ENCODE measurements at places on chromosomes 6 and 20. TPM values are rescaled to one million over a fixed set of nuclear protein-coding genes. Genes with fewer than 3 reads are reported as not detected.
A peak's percentile ranks its signal among the peaks of the same experiment; 100 is the strongest.

The MUC22 gene
- not detected for total RNA-seq

The C6orf141 gene
- total RNA-seq = 0.47 TPM

The PCMTD2 gene
- 69.3 TPM for total RNA-seq

The PPP1R3G gene
- total RNA-seq = 0.05 TPM

The TAP1 gene
- total RNA-seq = 441 TPM

The STK4 gene
- 201 TPM for total RNA-seq

The AHCY gene
- 64.1 TPM for total RNA-seq

The PRSS35 gene
- total RNA-seq = not detected

GRCh38 chr20:42690842-42691437 lies 498.8 kb downstream of the PTPRT start:
- no peak for DNase-seq

DNA sequence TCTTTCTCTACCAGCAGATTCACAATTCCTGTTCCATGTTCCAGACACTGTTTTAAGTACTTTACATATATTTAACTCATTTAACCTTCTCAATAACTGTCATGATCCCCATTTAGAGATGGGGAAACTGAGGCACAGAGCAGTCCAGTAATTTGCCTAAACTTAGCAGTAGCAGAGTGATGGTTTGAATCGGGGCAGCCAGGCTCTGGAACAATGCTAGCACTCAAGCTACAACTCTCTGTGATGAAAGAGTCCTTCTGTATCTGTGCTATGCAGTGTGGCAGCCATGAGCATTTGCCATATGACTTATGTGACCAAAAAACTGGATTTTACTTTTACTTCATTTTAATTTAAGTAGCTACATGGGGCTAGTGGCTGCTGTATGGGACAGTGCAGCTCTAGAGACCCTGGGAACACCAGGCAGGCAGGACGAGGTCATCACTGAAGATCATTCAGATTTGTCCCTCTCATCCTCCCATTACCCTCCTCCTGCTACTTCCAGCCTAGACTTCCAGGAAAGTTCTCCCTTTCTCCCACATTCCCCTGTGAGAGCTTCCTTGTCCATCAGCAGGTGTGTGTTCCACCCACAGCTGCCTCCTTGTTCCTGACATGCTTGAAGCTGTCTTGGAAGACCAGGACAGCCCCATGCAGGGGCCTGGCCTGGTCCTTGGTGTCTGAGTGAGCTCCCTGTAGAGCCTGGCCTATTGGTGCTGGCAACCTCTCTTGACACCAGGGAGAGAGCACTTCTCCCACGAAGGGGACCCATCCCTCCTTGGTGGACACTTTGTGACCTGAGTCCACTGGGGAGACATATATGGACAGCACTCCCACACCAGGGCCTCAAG lies 157.0 kb downstream of the MRPL14 start:
- DNase-seq = no peak

DNA sequence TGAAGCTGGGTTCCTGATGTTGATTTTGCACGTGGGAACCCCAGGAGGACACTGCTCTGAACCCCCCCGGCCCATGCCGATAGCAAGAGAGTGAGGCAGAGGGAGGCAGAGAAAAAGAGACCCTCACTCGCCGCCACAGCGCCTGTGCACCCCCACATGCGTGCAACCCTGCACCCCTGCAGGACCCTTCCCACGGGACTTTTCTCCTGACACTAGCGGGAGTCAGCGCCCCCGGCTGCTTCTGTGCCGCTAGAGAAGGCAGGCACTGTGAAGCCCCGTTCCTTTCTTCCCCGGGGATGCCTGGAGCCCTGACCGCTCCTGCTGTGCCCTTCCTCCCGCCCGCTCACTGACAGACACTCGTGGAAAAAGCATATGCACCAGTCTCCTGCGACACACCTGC lies 67.4 kb downstream of the GMPR start:
- no peak for DNase-seq

- DNase-seq = no peak
Observed at GRCh38 chr20:9025643-9026042, 43.2 kb upstream of the PLCB4 start.

- no peak for DNase-seq
Observed at GRCh38 chr20:48684501-48685041, 143.2 kb downstream of the PREX1 start.

GRCh38 chr6:113907102-113907815 lies 50.1 kb downstream of the MARCKS start:
- DNase-seq = no peak

DNA sequence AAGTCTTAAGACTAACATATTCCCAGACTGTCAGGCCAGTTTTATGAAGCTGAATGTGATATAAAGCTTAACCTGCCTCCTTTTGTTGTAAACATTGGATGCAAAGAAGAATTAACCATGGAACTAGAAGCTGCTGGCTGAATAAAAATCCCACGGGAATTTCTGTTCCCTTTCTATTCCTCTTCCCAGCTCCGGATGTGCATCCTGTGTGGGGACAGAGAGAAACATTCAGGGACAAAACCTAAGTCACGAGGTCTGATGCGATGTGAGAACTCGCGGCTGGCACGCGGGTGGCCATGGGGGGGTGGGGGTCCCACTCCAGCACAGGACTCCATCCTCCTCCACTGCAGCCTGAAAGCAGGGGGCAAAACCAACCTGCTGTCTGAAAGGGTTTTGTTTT lies 32.2 kb downstream of the RAMACL start:
- DNase-seq = no peak

DNA sequence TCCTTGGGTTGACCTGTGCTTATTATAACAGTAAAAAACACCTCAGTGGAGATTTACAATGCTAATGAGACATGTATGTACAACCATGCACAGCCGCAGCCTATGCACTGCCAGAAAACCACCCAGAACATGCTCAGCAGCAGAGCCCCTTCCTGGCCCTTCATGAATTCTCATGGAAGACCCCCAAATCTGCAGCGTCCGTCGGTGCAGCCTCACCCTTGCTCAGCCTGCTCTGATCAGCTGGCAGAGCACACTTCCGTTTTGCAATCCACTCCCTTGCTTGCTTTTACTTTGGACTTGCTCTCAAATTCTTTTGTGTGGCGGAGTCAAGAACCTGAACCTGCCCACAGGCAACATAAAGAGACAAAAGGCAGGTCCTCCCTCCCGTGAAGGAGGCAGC lies 378.2 kb upstream of the SULF2 start:
- no peak for DNase-seq

DNA sequence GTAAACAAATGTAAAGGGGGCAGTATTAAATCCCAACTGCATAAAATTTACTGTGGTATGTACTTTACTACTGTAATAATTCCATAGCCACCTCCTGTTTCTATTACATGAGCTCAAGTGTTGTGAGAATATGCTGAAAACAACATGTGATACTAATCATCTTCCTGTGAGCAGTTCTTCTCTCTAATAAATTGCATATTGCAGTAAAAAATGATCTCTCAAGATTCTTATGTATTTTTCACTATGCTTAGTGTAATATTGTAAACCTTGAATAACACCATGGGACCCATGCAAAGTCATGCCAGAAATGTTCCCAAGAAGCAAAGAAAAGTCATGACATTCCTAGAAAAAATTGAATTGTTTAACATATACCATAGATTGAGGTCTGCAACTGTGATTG lies 133.0 kb upstream of the ATXN1 start:
- no peak for DNase-seq

GRCh38 chr20:7493311-7493710 lies 446.9 kb downstream of the HAO1 start:
- DNase-seq = no peak

DNA sequence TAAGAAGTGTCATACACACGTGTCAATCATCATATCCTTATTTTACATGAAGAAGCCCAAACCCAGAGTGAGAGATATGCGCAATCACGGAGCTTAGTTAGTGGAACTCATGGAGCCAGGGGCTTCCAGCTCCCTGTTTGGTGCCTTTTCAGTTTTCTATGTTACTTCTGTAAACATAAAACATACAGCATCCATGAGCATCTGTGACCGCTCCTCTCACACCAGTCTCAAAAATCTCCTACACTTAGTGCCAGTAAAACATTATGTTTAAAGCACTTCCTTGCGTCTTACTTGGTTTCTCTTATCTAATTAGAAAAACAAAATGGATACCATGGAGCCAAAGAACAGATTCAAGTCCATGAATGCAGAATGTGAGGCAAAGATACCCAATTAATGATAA lies 240.4 kb downstream of the SLC35F1 start:
- DNase-seq = no peak

DNA sequence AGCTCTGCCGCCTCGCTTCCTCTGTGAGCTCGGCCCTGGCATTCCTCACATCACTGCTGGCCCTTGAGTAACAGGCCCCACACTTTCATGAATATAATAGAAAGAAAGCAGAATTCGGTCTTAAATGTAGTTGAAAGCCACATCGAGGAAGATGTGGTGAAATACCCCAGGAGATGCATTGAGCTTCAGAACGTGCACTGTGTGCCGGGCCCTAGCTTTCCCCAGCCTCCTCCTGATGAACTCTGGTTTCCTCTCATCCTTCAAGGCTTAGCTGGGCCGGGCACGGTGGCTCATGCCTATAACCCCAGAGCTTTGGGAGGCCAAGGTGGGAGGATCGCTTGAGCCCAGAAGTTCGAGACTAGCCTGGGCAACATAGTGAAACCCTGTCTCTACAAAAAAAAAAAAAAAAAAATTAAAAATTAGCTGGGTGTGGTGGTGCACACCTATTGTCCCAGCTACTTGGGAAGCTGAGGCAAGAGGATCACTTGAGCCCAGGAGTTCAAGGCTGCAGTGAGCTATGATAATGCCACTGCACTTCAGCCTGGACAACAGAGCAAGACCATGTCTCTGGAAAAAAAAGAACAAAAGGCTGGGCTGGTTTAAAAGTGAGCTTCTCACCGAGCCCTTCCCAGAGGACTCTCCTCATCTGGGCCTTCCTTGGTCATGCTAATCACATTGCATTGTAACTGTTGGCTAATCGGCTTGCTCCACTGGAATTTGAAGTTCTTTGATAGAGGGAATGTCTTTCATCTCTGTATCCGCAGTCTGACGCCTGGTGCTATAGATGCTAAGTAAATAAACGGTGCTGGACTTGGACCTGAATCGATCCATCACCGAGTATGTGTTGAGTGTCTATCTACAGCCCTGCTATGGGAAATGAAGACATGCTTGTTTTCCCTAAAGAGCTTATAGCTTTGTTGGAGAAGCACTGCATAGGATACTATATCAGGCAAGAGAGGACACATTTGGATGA lies 43.8 kb upstream of the FOXQ1 start:
- DNase-seq = no peak

DNA sequence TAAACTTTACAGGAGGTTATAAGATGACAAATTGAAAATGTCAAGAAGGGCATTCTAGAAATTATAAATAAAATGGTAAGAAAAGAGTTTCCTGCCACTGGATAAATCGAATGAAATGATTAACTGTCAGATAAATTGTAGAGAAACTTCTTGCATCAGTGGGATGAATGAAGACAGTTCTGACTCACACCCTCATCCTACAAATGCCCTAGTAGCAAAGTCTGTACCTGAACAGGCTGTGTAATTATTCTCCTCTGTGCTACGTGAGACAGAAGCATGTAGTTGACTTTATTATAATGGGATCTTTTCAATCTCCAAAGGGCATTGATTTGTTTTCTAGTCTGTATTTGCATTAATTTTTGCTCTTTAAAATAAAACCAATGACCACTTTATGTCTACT lies 47.3 kb downstream of the IYD start:
- no peak for DNase-seq

DNA sequence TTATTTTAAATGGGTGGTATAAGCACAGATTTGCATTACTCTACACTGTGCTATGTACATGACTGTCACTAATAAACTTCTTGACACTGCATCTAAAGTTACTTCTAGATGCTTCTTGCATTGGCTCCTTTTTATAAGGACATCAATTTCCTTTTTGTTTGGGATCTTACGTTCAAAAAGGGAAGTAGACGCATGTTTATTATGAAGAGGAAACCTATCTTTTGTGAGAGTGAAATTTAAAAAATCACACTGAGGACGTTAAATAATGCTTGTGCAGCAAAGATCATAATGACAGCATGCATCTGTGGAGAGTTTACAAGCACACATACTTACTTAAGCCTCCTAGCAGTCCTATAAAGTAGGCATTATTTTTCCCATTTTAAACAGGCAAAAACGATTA lies 479.5 kb downstream of the CD83 start:
- DNase-seq = no peak

DNA sequence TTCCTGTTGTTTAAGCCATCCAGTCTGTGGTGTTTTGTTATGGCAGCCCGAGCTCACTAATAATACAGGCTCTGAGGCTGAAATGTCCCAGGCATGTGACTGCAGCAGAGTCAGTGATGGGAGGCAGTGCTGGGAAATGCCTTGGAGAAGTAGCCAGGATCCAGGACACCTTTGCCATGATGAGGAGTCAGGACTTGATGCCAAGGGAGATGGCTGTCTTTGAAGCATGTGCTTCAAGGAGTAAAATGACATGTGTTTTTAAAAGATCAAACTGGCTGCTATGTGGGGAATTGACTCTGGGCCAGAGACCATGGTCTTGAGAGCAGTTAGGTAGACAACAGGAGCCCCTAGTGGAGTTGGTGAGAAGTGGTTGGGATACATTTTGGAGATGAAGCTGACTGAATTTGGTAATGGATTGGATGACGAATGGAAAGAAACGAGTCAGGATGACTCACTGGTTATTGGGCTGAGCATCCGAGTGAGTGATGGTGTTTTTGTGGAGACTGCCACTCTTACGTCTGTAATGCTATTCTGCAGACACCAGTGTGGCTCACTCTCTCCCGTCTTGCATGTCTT lies 322.2 kb downstream of the PLCB1 start:
- no peak for DNase-seq

DNA sequence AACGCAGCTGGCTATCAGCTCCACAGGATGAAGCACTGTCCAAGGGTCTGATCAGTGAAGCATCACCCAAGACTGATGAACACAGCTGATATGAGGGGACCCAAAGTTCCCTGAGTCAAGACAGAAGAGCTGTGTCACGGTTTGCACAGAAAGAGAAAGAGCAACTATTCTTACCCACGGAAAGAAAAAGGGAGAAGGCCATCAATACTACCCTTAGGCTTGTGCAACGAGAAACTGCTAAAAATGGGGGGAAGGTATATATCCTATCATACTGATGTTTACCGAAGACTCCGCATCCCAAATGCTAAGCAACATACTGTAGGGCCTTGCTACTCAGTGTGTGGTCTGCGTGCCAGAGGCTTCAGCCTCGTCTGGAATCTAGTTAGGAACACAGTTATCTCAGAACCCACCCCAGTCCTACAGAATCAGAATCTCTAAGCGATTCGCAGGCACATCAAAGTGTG lies 665 bp downstream of the FASTKD5 start:
- peak; percentile 12 for DNase-seq

DNA sequence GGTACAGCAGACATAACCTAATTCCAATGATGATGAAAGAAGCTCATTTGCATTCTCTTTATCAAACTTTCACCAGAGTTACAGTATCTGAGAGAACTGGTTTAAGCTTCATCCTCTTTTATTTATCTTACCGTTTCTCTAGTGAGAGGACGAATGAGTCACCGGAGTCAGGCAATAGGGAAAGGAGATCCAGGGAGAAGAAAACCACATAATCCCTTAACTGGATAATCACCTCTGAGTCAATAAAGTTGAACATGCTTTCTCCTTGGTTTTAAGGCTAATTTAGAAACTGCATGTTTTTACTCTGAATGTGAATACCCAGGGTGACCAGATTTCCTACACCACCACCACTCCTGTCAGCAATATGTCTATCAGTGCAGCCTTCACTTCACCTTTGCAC lies 313.7 kb upstream of the TBX18 start:
- DNase-seq = no peak

GRCh38 chr6:13190376-13190775 lies 138.0 kb downstream of the TBC1D7 start:
- no peak for DNase-seq
